Activated T-cell treated with anti-CD3 and anti-CD28 coated beads, Interleukin-2, amount 50 U/mL, for 48 hours (primary cell): ENCODE measurements at places on chromosomes 16 and 17.

DNA sequence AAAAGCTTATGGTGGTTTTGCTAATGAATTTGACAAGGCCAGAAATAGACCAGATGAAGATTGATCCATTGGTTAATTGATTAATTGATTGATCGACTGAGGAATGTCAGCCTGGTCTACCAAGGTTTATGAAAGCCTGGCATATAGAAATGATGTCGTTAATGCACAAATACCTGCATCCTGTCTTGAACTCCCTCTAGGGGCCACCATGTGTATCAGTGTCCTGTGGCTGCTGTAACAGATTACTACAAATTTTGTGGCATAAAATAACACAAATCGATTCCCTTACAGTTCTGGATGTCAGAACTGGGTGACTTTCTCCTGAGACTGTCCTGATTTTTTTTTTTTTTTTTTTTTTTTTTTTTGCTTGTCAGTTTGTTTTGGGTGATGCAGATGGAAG lies 553.2 kb downstream of the MAF start:
- no peak for DNase-seq

GRCh38 chr17:34219405-34219804 lies 35.7 kb upstream of the CCL2 start:
- no peak for DNase-seq

GRCh38 chr17:59131131-59131530 lies 23.9 kb downstream of the SKA2 start:
- no peak for DNase-seq

DNA sequence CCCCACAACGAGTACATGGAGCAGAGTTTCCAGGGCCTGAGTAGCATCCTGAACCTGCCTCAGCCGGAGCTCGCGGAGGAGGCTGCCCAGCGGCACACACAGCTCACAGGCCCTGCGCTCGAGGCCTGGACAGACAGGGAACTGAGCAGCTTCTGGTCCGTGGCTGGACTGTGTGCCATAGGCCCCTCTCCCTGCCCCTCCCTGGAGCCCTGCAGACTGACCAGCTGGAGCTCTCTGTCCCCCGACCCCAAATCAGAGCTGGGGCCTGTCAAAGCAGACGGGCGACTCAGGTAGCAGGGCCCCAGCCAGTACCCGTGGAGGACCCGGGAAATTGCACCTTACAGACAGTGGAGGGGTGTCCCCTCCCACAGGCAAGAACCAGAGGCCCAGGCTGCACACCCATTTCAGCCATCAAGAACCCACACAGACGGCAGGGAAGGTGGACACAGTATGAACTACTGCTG lies 13.0 kb downstream of the MRPL27 start:
- DNase-seq: no peak

- no peak for DNase-seq
Observed at GRCh38 chr17:16381496-16381820, 567 bp downstream of the UBB start.

DNA sequence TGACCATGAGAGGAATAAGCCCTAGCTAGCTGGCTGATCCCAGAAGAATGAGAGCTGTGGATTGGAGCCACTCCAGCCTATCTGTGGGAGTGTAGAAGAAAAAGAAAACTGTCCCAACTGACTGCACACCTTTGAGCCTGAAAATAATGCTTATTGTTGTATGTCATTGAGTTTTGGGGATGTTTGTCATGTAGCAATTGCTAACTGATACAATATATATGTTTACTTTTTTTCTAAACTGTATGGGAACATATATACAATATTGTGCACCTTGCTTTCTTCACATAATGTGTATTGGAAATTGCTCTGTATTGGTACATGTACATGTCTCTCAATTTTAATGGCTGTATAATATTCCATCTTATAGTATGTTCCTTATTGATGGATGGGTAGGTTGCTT lies 124.0 kb upstream of the NLRP1 start:
- no peak for DNase-seq

GRCh38 chr16:273547-274421 lies 2.0 kb downstream of the RGS11 start:
- no peak for DNase-seq

DNA sequence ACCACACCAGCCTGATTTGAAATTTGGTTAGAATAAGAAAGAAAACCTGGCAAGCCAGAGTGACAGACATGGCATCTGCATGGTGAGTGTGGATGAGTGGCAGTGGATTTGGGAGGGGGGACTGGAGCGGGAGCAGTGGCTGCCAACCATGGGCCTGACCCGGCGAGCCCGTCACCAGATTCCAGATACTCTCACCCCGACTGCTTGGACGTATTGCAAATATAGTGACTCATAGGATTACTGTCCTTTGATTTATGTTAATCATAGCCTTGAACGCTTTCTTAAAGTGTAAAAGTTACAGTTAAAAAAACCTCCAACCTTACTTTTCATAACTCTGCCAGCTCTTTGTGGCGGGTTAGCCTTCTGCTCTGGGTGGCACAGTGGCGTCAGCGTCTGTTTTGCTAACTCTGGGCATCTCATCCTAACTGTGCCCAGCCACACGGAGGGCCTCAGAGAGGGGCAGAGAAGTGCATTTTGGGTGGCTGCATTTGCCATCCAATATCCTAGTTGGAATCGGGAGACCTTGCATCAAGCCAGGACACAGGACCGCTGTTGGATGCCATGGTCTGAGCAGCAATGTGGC lies 26.8 kb upstream of the FOXK2 start:
- no peak for DNase-seq

DNA sequence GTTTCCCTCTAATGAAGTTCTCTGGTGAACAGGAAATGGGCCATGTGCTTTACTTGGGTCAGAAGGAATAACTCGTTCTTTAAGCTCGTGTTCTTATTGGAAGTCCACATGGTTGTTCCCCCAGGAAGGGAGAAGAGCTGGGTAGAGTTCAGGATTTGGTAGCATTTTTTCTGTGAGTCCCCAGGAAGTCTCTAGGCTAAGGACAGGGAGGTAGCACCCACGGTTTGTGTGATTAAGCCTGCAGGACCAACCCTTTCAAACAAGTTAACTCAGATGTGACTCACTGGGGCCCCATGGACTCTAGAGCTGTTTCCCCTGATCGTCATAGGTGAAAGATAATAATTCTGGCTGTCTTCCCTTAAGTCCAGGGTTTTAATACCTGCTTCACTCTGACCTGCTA lies 16.4 kb downstream of the SAP30BP start:
- no peak for DNase-seq

DNA sequence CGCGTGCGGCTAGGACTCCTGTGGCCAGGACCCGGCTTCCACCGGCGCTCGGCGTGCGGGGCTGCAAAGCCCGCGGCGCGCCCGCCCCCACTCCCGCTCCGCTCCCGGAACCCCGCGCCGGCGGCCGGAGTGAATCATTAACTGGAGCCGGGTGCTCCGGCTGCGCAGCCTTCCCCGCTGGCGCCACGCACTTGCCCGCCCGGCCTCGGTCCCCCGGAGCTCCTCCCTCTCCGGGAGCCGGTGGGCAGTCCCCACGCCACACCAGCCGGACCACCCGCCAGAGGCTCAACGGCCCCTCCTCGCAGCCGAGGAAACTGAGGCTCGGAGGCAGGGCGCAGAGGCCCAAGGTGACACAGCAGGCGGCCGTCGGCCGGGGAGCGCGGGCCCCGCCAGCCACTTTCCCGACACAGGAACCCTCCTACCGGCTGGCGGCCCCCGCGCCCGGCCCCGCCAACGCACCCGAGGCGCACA lies 580 bp downstream of the BCAR1 start:
- DNase-seq: no peak

DNA sequence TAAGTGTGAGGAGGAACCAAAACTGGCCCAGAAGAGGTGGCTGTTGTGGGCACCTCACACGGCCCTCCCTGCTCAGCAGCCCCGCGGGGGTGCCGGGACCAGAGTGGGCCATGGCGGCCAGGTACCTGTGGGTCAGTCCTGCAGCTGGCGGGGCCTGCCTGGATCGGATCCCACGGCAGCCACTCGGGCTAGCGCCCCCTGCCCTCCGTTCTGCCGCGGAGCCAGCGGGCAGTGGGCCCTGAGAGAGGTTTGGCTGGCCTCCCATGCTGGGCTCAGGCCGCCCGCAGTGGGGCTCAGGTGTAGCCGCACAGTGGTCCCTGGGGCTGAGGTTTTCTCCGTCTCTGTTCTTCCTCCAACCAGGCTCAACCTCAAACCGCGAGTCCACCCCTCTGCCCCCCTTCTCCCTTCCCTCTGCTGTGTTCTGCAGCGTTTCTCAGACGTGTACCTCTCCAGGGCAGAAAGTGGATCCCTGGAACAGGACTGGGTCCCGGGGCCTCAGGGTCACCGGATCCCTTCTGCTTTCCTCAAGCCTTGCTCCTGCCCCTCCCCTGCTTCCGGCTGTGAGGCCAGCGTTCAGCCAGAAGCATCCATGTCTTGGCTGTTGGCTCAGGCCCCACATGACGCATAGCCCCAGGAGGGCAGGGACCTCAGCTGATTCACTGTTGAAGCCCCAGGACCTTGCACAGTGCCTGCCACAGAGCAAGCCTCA lies 28.6 kb upstream of the ITGA3 start:
- DNase-seq: no peak

GRCh38 chr17:15453246-15453645 lies 14.2 kb downstream of the CDRT4 start:
- DNase-seq: no peak

GRCh38 chr17:45164734-45165269 lies 3.1 kb downstream of the HEXIM2 start:
- DNase-seq: no peak

DNA sequence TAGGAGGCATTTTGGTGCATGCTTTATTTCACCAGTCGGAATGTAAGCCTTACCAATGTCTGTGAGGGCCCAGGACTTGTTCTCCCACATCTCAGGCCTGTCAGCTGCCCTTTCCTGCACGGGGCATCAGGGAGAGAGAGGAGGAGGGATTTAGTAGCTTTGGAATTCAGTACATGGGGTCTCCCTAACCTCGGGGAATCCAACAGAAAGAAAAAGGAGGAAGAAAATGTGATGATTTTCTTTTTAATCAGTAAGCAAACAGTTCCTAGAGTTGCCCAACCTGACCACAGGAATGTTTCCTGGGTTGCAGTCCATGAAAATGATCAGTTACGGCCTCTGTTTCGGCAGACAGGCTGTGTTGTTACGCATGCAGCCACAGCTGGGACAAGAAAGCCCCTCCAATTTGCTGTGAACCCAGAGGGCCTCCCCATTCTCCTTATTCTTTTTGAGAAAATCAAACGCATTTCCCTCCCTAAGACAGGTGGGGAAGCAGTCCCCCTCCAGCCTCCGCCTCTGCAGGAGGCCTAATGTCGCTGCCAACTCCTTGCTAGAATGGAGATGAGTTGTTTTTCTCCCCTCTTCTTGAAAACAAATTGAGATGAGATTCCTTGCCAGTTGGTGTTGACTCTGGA lies 53.1 kb upstream of the TANGO6 start:
- DNase-seq: no peak

- DNase-seq: no peak
Observed at GRCh38 chr16:21167929-21168602, 9.6 kb downstream of the LDAF1 start.

- no peak for DNase-seq
Observed at GRCh38 chr17:16037636-16038035, 38.0 kb downstream of the TTC19 start.

DNA sequence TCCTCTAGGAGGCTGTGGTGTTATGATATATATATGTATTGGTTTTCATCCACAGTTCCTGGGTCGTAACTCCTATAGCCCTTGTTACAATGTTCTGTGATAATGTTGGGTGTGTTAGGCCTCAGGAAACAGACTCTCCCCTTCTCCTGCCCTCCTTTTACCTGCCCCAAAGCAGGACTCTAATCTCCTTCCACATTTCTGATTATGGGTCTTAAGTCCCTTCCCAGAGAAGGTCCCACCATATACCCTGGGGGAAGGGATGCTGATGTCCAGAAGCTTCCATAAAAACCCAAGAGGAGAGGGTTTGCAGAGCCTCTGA lies 450 bp upstream of the C1QBP start:
- DNase-seq: no peak

- DNase-seq: no peak
Observed at GRCh38 chr17:74921026-74921681, 1.9 kb downstream of the USH1G start.

DNA sequence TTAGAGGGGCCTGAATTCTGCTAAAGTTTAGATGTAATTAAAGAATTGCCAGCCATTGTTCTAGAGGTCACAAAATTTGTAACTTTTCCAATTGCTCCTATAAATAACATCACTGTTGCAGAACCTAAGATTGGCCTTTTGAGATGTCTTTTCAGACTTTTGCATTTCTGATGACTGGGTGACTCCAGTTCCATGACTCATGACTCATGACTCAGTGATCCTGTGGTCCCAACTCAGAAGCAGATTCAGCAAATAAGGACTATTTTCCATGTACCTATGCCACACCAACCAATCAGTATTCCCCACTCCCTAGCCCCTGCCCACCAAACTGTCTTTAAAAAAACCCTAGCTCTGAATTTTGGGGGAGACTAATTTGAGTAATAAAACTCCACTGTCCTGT lies 740.9 kb downstream of the CDH8 start:
- no peak for DNase-seq

- DNase-seq: peak; percentile 77
Observed at GRCh38 chr17:75764711-75765421, at the start of gene GALK1. Gene GALK1, minus strand, starts transcription at chr17:75765192. Its CDS starts 56 bp downstream, at chr17:75765136.

DNA sequence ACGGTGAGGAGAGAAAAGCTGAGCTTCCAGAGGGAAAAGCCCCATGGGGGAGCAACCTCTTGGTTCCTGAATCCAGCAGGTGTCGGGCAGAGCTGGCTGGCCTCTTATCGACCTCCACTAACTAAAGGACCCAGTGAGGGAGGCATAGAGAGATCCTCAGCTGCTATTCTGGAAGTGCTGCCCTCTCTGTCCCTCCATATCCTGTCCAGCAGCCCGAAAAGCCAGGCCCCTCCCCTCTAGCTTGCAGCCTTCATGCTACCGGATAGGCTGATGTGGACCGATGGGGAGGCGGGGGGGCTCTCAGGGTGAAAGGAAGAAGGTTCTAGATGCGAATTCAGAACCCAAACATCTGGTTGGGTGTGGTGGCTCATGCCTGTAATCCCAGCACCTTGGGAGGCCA lies 24.9 kb downstream of the MXRA7 start:
- DNase-seq: no peak

- DNase-seq: no peak
Observed at GRCh38 chr17:885971-886571, 93.5 kb downstream of the NXN start.

GRCh38 chr16:75385507-75386152 lies 47.7 kb downstream of the CFDP1 start:
- DNase-seq: no peak

DNA sequence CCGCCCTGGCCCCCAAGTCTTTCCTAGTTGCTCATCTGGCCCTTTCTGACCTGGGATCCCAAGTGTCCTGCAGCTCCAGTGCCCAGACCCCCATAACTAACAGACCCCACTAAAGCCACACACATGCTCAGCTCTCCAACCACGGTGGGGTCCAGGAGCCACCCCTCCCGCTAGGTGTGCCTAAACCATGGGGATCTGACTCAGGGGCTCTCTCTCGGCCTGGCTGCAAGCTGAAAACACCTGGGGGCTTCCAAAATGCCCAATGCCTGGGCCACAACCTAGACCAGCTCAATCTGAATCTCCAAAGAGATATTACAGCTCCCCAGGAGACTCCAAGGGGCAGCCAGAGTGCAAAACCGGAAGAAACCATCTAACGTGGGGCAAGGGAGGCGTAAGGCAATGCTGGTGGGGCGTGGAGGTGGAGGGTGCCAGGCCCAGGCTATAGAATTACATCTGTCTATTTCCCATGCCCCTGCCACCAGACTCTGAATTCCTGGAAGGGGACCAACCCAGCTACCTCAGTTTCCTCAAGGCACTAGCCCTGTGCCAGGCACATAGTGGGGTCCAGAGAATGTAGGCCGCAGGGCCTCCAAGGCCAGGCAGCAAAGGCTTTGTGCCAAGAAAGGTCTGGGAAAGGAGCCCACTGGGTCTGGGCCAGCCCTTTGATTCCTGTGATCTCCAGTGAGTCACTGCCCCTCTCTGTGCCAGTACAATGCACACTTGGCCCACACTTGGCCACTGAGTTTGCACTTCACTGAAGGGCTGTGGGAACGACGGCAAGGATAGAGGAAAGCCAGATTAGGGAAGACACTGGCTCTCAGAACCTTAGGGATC lies 3.3 kb downstream of the CD2BP2 start:
- DNase-seq: no peak
